ENCODE measurements at places on chromosomes 4 and X. TPM values are rescaled to one million over a fixed set of nuclear protein-coding genes. Genes with fewer than 3 reads are reported as not detected.

Gene RHOXF1
- polyA plus RNA-seq = not detected

Gene SSX4
- polyA plus RNA-seq = not detected

Gene PHOX2B
- polyA plus RNA-seq = not detected

Gene TMEM156
- 0.33 TPM for polyA plus RNA-seq

Gene DCHS2
- not detected for polyA plus RNA-seq

Gene FAM156B
- polyA plus RNA-seq = 33.9 TPM

Gene SLC16A2
- polyA plus RNA-seq = 3.6 TPM

Gene TEC
- 0.18 TPM for polyA plus RNA-seq

Gene PASD1
- polyA plus RNA-seq = not detected

Gene KIAA1210
- polyA plus RNA-seq = not detected

Gene MAGEE2
- not detected for polyA plus RNA-seq

Gene FRMPD4
- polyA plus RNA-seq = not detected

GRCh38 chrX:120781403-120781802, 94.3 kb downstream of the CT47B1 start:
- no peaks in the 10 kb centered on the region for H3K27me3 ChIP-seq
- no peak overlapping the region for H3K4me3 ChIP-seq

- H3K27me3 ChIP-seq = no peaks in the 10 kb centered on the region
- H3K27ac ChIP-seq = peak overlapping the region; percentile 47
- no peak overlapping the region for H3K4me3 ChIP-seq
- peaks cover 22% of the 10 kb centered on the region for H3K4me1 ChIP-seq
These were observed 213.5 kb downstream of the CBR4 start for GRCh38 chr4:168796362-168797106.

DNA sequence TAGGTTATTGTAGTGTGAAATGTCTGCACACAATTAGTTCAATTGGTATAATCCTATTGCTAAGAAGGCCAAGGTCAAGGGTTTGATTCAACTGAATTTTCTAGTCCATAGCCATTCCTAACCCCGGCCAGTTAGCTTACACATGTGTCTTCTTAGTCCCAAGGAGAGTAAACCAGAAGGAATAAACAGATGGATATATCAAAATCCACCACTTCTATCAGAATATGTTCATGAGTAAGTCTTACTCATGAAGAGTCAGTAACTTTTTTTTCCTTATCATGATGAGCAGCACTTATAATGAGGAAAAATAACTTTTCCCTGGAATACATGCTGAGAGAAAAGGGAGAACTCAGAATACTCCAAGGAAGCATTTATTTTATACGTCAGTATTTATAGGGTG, 9.5 kb downstream of the HHIP start:
- no peak overlapping the region for H3K4me3 ChIP-seq
- H3K36me3 ChIP-seq = peaks cover 11% of the 10 kb centered on the region
- H3K4me1 ChIP-seq = peaks cover 76% of the 10 kb centered on the region
- no peaks in the 10 kb centered on the region for H3K27me3 ChIP-seq
- H3K27ac ChIP-seq = no peak overlapping the region
- DNase-seq = no peak

DNA sequence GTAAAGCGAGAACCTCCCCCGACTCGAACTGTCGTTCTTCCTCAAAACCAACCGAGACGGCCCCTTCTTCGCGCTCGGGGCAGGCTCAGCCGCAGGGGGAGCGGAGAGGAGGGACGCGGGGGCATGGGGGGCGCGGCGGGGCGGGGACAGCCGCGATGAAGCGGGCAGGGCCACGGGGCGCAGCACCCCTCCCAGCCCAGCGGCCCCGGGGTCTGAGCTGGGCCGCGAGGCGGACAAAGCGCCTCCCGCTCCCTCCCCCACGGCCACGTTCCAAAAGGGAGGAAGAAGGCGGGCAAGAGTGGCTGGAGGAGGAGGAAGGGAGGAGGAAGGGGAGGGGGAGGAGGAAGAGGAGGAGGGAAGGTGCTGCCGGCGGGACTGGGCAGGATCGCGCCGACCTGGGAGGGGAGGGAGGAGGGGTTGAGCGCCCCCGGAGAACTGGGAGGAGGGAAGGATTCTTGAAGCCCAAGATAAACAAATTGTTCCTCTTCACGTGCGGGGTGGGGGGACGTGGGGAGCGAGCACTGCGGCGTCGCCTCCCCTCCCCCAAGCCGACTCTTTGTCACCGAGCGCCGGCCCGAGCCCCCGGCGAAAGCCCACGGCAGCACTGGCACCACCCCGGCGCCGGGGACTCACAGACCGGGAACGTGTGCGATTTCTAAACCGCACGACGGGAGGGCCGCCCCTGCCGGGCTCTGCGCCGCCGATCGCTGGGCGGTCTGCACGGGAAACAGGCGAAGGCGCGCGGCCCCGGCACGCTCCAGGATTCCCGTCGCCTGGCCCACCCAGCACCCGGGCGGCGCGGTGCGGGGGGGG, 2.9 kb downstream of the MAML3 start:
- peaks cover 10% of the 10 kb centered on the region for H3K4me1 ChIP-seq
- H3K36me3 ChIP-seq = no peaks in the 10 kb centered on the region

- H3K27me3 ChIP-seq = no peaks in the 10 kb centered on the region
- H3K36me3 ChIP-seq = no peaks in the 10 kb centered on the region
- H3K4me1 ChIP-seq = no peaks in the 10 kb centered on the region
- no peak overlapping the region for H3K4me3 ChIP-seq
These were observed 16.4 kb downstream of the DMD start for GRCh38 chrX:33194876-33195433.

DNA sequence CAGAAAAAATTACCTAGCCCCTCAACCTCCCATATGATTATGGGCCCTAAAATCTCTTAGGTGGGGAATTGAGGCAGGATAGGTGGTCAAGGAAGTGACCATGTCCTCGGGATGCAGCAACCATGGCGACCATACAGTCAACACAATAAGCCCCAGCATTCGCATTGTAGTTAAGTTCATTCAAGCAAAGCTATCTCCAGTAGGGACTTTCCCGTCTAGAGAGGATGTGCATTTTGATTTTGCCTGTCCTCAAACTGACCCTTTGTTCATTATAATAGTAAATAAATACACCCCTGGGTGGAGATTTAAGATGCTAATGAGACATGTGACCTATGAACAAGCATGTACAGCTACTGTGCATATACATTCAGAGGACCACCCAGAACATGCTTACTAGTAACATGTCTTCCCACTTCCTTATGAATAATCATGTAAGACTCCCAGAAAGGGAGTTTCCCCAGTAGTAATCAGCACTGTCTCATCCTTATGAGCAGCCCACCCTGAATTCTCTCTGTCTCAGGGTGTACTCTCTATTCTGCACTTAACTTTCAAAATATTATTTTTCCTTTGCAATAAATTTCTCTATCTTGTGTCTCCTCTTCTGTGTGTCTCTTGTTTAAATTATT, 74.3 kb downstream of the NUDT11 start:
- DNase-seq = no peak
- no peaks in the 10 kb centered on the region for H3K27me3 ChIP-seq
- H3K4me1 ChIP-seq = no peaks in the 10 kb centered on the region
- no peak overlapping the region for H3K4me3 ChIP-seq

- H3K4me1 ChIP-seq = no peaks in the 10 kb centered on the region
- H3K4me3 ChIP-seq = no peak overlapping the region
- no peaks in the 10 kb centered on the region for H3K27me3 ChIP-seq
- H3K36me3 ChIP-seq = no peaks in the 10 kb centered on the region
- no peak overlapping the region for H3K27ac ChIP-seq
These were observed 758.6 kb downstream of the PDHA2 start for GRCh38 chr4:96598465-96598864.

DNA sequence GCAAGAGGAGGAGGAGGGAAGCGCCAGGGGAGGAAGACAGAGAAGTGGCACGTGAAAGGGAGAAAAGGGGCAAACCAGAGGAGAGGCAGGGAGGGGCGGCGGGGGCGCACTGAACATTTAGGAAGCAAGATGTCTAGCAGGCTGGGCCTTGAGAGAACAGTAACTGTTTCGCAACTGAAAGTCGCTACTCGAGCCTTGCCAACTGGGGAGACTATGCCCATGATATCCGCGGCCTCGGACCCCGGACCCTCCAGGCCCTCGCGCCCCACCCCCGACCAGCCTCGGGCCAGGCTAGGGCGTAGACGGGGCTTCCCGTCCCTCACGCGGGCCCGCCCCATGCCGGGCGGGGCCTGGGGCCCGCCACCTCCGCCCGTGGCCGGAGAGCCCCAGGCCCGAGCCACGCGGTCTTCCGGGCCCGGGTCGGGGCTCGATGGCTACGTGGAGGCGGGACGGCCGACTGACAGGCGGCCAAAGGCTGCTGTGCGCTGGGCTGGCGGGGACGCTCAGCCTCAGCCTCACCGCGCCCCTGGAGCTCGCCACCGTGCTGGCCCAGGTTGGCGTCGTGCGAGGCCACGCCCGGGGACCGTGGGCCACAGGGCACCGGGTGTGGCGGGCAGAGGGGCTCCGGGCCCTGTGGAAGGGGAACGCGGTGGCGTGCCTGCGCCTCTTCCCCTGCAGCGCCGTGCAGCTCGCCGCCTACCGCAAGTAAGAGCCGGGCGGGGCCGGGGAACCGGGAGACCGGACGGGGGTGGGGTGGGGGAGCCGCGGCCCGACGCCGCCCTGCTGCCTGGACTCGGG, at the start of gene SLC25A43:
Gene SLC25A43, plus strand, starts transcription at position 363 of the 798 bp plus-strand sequence. Its CDS starts 68 bp downstream, at position 431.
- no peaks in the 10 kb centered on the region for H3K27me3 ChIP-seq
- no peaks in the 10 kb centered on the region for H3K36me3 ChIP-seq
- peaks cover 9% of the 10 kb centered on the region for H3K4me1 ChIP-seq
- H3K4me3 ChIP-seq = peak within 1 kb of the TSS; percentile 60

- no peaks in the 10 kb centered on the region for H3K36me3 ChIP-seq
- no peaks in the 10 kb centered on the region for H3K27me3 ChIP-seq
- peaks cover 4% of the 10 kb centered on the region for H3K4me1 ChIP-seq
- no peak overlapping the region for H3K27ac ChIP-seq
- H3K4me3 ChIP-seq = no peak overlapping the region
These were observed 30.6 kb downstream of the CLCN4 start for GRCh38 chrX:10187421-10187820.

DNA sequence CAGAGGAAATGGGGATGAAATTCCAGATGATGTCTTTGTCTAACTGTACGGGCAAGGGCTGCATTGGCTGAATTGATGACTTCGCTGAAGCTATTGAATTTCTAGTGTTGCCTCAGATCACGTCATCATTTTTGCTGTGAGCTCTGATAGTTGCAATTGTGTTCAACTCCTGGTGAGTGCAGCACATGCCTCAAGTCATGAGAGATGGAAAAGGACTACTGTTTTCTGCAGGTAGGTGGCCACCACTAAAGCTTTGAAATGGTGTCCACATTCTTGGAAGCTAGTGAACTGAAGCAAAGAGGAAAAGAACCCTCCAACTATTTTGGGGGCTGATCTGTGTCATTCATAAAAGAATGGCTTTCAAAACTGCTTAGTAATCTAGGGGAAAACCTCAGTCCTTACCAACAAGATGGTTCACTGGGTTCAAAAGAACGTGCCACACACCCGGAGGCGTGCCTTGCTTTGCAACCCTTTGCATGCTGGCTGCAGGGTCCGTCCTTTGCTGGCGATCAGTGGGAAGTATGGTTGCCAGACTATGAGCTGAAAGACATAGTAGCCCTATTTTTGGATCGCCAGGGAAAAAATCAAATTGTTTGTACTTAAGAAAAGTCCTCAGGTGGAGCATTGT, 88.1 kb upstream of the STOX2 start:
- no peak overlapping the region for H3K27ac ChIP-seq
- H3K36me3 ChIP-seq = no peaks in the 10 kb centered on the region
- no peaks in the 10 kb centered on the region for H3K27me3 ChIP-seq
- DNase-seq = no peak
- no peak overlapping the region for H3K4me3 ChIP-seq

DNA sequence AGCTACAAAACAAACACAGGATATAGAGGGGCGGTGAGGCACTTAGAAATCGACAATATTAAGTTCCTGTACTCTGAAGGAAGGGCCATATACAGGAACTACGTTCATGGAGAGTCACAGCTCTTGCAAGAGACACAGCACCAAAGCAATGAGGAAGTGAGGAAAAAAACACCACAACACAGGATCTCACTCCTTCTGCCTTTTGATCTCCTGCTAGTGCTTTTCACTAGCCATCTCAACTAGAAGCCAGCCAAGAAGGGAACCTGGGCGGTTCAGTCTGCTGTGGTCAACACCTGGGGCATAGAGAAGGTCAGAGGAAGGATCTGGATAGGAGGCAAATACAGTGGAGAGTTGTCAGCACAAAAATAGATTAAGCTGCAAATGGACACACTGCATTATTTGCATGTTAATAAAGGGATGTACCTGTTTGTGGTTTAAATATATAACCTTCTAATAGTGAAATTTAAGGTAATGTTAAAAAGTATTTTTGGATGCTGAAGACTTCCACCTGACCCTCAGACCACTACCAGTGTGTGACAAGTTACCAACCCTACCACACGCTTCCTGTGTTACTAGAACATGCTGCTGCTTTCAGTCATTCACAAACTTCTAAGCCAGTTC, 104.6 kb downstream of the DTHD1 start:
- H3K36me3 ChIP-seq = no peaks in the 10 kb centered on the region
- H3K4me3 ChIP-seq = no peak overlapping the region
- DNase-seq = no peak
- H3K4me1 ChIP-seq = no peaks in the 10 kb centered on the region
- H3K27ac ChIP-seq = no peak overlapping the region

DNA sequence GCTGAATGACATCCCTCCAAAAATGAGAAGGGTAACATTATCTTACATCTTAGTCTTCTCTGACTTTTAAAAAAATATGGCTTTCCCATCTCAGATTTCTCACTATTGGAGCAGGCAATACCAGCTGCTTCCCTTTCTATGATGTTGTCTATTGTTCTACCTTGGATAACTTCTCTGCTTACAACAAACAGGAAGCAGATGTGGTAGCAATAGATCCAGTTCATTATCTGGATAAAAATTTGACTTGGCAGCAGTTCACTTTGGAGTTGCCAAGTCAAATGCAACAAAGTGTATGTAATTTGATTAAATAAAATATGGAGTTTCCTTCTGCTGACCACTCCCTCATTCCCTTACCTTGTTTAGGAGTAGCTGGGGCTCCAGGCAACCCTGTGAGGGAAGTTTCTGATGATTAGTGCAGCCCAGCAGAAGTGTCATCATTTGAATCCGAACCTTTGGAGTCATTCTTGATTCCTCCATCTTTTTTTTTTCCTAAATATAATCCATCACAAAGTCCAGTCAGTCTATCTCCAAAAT, 72.0 kb upstream of the GPRIN3 start:
- H3K27ac ChIP-seq = no peak overlapping the region
- DNase-seq = peak; percentile 84
- peaks cover 5% of the 10 kb centered on the region for H3K27me3 ChIP-seq
- H3K36me3 ChIP-seq = no peaks in the 10 kb centered on the region
- H3K4me1 ChIP-seq = peaks cover 8% of the 10 kb centered on the region

- no peaks in the 10 kb centered on the region for H3K27me3 ChIP-seq
- H3K27ac ChIP-seq = no peak overlapping the region
- no peaks in the 10 kb centered on the region for H3K36me3 ChIP-seq
- no peaks in the 10 kb centered on the region for H3K4me1 ChIP-seq
These were observed 371.8 kb upstream of the NR3C2 start for GRCh38 chr4:148814030-148814429.

DNA sequence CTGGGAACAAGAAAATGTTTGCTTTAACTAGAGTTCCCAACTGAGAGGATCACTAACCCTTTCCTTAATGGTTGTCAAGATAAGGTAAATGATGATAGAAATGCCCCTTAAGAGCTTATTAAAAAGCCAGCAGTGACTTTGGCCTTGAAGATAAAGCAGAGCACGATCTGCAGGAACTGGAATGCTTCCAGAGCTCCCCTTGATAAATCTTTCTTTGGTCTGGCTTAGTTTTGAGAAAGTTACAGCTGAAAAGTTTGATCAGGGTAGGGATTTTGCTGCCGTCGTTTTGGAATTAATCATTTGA, 64.0 kb downstream of the PTTG2 start:
- peaks cover 5% of the 10 kb centered on the region for H3K36me3 ChIP-seq
- H3K27ac ChIP-seq = no peak overlapping the region
- H3K4me3 ChIP-seq = no peak overlapping the region
- no peaks in the 10 kb centered on the region for H3K27me3 ChIP-seq
- H3K4me1 ChIP-seq = peaks cover 5% of the 10 kb centered on the region
- no peak for DNase-seq
